Kidney (tissue), 22 donors: ENCODE measurements at places on chromosomes 4 and X.

GRCh38 chrX:38375891-38376290 is 23.5 kb downstream of the OTC start:
- no peaks in the 10 kb centered on the region for H3K36me3 ChIP-seq
- DNase-seq, result no peak
- H3K4me3 ChIP-seq, result no peak overlapping the region
- H3K27ac ChIP-seq, result no peak overlapping the region

DNA sequence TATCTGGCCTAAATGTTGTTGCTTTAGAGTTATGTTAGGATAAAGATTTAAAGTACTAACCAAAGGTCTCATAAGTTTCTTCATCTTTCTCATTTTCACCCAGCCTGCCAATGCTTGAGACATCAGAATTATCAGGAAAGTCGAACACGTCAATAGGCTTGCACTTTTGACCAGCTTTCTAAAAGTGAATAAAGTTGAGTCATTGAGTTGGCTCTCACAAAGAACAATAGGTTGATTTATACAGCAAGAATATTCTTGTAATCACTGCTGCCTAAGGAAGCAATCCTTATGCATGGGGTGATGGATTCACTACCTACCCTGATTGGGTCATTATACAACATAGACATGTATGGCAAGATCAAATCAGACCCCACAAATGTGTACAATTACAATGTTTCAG is 5.0 kb downstream of the CENPU start:
- no peak overlapping the region for H3K4me3 ChIP-seq
- no peak for DNase-seq
- no peak overlapping the region for H3K27ac ChIP-seq

DNA sequence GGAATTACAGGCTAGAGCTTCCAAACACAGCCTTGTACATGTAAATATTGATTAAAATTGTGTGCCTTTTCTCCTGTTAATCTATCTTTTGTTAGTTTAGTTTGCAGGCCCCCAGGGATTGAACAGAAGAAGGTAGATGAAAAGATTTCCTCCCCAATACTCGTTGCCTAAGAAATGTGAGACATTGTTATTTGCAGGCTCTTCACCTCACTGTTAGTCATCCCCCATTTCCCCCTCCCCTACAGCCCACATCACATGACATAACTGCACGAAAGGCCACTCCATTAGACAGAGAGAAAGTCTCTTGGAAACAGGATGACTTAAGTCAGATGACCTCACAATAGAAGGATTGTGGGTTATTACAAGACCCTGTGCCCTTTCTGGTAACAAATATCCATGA is 13.3 kb upstream of the MID1 start:
- no peak overlapping the region for H3K27ac ChIP-seq
- no peaks in the 10 kb centered on the region for H3K27me3 ChIP-seq
- no peak for DNase-seq
- H3K4me3 ChIP-seq, result no peak overlapping the region
- no peaks in the 10 kb centered on the region for H3K4me1 ChIP-seq

- DNase-seq, result no peak
- H3K4me1 ChIP-seq, result peaks cover 7% of the 10 kb centered on the region
- no peaks in the 10 kb centered on the region for H3K27me3 ChIP-seq
- H3K36me3 ChIP-seq, result no peaks in the 10 kb centered on the region
- no peak overlapping the region for H3K4me3 ChIP-seq
Observed at GRCh38 chr4:145531859-145532258, 50.2 kb downstream of the SMAD1 start.

- no peaks in the 10 kb centered on the region for H3K27me3 ChIP-seq
- no peak overlapping the region for H3K4me3 ChIP-seq
- H3K4me1 ChIP-seq, result no peaks in the 10 kb centered on the region
- no peak for DNase-seq
- H3K36me3 ChIP-seq, result no peaks in the 10 kb centered on the region
- no peak overlapping the region for H3K27ac ChIP-seq
Observed at GRCh38 chr4:157196046-157196445, 24.5 kb upstream of the GRIA2 start.

DNA sequence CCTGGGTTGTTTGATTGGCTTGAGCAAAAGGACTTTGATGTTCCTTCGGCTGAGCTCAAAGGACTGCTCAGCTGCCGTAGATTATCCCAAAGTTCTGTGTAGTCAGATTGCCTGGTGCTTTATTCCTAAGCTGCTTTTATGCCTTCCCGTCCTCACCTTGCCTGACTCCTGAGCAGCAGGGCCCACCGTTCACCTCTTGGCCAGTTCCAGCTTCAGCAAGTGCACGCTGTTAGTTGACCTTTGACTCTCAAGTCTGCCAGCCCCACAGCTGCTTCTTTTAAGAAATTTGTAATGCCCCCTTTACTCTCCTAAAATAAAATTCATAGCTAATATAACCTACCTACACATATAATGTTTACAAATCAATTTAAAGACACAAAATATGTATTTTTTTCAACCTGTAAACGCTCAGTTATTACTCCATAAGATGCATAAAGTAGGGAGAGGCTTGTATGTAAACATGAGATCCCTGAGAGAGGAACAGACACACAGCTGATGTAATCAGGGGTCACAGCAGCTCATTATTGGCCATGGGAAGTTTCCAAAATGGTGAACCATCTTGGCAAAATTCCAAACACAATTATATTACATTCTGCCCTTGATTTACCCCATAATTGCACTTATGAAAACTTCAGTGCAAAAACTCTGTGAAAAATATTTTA is 28.6 kb downstream of the UCHL1 start:
- no peaks in the 10 kb centered on the region for H3K27me3 ChIP-seq
- no peaks in the 10 kb centered on the region for H3K4me1 ChIP-seq
- H3K36me3 ChIP-seq, result no peaks in the 10 kb centered on the region
- no peak overlapping the region for H3K27ac ChIP-seq
- H3K4me3 ChIP-seq, result no peak overlapping the region

GRCh38 chr4:121155893-121156292 is 8.2 kb downstream of the TNIP3 start:
- no peaks in the 10 kb centered on the region for H3K27me3 ChIP-seq
- no peak overlapping the region for H3K27ac ChIP-seq
- H3K4me3 ChIP-seq, result no peak overlapping the region
- H3K36me3 ChIP-seq, result no peaks in the 10 kb centered on the region
- DNase-seq, result no peak
- no peaks in the 10 kb centered on the region for H3K4me1 ChIP-seq
